Amygdala (tissue), 56 donors: ENCODE measurements at places on chromosomes 7 and 10.

GRCh38 chr7:42624471-42624870 is 287.4 kb downstream of the C7orf25 start:
- DNase-seq = no peak

DNA sequence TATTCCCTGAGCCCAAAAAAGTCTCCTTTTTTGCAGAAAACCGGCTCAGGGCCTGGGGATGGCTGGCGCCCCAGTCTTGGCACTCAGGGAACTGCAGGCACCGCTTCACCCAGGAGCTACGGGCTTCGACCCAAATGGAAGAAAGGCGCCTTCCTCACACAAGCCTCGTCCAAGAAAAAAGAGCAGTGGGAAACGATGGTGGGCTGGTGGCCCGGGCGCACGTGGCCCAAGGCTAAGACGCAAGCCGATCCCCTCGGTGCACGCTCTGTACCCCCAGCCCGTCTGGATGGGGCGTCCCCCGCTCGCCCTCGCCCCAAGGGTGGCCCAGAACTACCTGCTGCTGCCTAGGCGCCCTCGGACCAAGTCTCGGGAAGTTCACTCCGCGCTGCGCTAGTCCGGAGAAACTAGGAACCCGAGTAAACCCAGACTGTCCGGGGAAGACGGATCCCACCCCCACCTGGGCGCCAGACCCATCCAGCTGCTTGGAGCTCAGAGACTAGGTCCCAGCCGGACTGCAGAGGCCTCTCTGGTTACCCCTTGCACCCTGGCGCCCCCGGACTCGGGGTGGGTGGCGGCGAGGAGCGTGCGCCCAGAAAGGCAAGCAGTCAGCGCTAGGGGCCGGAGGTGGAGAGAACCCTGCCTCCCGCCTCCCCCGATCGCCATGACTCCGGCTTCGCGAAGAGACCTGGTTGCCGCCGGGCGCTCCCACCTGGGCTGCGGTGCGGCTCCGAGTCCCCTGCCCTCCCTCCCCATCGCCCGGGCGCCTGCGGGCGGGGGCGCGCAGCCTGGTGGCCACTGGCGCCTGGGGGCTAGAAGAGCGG is 76.4 kb downstream of the CALN1 start:
- no peak for DNase-seq

GRCh38 chr7:132446260-132446659 is 130.0 kb downstream of the PLXNA4 start:
- DNase-seq = no peak

DNA sequence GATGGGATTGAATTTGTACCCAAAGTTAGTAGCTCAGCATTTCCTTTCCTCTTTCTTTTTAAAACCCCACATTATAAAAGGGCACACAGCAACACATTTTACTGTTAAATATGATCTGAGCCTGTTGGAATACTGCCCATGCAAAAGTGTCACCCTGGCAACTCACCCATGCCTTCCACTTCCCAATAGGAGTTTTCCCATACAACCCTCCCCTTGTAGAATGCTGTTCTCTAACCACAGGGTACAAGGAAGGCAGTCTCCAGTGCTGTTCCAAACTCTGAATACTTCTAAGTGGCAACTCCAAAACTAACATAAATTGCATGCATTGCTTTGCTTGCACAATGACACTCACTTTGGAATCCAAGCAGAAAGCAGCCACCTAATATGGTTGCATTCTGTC is 60.8 kb downstream of the NRCAM start:
- no peak for DNase-seq

- no peak for DNase-seq
These were observed 73.9 kb downstream of the TMEM130 start for GRCh38 chr7:98795741-98796493.

DNA sequence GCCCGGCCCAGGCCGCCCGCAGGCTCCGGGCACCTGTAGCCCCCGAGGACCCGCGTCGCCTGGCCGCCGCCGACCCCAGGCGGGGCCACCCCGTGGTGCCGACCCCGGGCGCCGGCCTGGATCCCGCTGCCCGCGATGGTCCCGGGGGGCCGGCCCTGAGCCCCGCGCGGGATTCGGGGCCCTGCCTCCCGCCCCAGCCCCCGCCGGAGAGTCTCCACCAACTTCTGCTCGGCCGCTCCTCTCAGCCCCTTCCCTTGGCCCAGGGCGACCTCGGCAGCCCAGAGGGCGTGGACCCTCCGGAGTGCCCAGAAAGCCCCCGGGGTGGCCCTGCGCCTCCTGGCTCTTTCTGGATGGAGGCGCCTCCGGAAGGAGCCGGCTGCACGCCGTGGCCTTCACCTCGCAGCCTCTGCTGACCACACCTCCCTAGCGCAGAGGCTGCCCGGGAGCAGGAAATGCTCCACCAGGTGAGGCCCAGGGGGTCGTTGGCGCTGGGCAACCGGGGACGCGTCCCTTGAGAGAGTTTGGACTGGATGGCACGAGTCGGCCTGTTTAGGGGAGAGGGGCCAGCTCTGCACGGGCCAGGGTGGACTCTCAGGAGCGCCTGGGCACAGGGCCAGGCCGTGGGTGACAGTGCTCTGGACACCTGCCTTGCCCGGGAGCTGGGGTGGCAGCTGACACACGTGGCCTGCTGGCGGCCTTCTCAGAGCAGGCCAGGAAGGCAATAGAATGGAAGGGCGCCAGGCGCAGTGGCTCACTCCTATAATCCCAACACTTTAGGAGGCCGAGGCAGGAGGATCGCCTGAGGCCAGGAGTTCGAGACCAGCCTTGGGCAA is 529 bp downstream of the ZNF853 start:
- DNase-seq = no peak
